RWPE1 (cell line): ENCODE measurements at places on chromosomes 16 and 17.

DNA sequence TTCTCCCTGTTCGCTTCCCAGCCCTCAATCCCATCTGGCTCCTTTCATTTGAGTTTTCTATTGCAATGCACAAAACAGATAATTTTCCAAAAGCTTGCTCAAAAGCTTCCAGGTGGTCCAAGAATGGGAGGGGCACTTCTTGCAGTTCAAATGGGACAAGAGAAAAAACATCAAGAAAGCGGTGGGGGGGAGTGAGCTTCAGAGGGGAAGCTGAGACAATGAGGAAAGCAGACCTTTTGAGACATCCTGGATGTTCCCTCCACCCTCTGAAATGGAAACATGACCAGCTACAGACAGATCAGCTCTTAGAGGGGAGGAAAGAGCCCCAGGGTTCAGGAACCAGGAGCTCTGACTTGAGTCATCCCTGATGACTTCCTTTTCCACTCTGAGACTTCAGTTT, 368.2 kb downstream of the SLC39A11 start:
- no peak for DNase-seq

DNA sequence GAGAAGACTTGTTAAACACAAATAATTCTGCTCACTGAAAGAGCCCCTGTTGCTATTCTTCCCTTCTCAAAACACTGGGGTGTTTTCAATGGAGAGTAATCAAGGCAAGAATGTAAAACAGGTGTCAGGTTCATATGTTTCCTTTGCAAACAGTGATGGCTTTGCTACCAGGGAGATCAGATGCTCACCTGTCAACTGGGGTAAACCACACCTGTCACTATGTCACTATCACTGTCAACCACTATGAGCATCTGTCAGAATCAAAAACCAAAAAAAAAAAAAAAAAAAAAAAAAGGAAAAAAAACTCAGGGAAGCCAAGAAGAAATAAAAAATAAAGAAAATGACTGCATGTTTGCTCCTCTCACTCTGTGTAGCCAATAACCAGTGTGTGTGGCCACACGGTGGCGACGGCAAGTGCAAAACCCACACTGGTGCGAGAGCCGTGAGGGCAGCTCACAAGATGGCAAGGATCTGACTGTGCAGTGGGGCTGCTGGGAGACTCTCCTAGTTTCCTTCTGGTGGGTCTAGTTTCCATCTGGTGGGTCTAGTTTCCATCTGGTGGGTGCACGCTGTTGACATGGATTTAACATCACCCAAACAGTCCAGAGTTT, 22.7 kb downstream of the USP22 start:
- no peak for DNase-seq

DNA sequence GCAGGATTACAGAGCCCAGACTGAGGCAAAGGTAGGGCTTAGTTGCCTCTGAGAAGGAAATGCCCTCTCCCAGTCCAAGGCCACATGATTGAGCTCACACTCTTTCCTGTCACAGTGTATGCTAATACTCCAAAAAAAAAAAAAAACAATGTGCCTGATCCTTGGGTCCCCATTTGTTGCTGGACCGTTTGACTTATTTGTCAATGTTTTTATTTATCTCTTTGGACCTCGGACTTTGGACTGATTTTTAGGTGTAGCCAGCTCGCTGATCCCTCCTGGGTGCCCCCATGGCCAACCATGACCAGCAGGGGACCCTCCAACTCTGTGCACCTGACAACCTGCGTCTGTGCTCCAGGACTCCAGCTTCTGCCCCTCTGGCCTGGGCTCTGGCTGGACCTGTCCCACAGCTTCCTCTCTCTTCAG, 622 bp upstream of the CCL16 start:
- DNase-seq, result no peak

- no peak for DNase-seq
Measured at GRCh38 chr16:23367564-23367963, 65.5 kb downstream of the SCNN1B start.

DNA sequence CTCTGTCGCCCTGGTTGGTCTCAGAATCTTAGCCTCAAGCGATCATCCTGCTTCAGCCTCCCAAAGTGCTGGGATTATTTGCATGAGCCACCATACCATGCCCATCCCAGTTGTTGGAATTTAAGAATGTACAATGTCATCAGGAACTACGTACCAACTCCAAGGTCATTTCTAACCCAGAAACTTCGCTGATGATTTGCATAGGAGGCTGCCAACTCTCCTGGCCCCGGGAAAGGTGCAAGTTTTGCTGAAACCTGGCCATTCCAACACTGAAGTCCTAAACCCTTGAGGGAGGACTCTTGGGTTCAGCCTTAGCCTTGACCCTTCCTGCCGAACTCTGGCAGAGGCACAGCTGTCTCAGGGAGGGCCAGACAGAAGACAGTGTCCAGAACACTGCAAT, 2.9 kb upstream of the KIFC3 start:
- no peak for DNase-seq

DNA sequence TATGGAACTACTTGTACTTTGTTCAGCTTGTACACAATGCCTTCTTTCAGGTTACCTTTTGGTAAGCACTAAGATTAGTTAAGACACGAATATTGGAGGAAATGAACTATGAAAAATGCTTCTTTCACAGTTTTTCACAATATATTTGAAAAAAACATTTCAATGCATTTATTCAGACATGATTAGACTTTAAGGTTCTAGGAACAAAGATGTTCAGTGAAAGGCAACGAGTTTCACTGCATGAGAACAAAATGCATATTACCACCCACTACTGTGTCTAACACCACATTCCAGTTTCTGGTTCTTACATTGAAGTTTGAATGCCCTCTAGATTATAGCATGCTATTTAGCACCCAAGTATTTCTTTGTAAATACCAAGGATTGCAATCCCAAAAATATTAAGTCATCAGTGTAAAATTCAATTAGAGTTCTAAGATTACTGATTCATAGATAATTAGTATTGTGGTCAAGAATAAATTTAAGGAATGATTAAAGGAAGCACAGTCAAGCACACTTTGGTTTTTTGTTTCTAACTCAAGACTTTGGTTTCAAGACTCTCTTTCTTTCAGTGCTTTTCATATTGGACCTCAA, 261.7 kb downstream of the CEP112 start:
- DNase-seq, result no peak
